ENCODE measurements at places on chromosomes 11 and 22. TPM values are rescaled to one million over a fixed set of nuclear protein-coding genes. Genes with fewer than 3 reads are reported as not detected.

MUS81 gene
- total RNA-seq = 63.7 TPM

MUC5AC gene
- not detected for total RNA-seq

PTPN5 gene
- total RNA-seq = not detected

FOLH1 gene
- total RNA-seq = not detected

BEST1 gene
- total RNA-seq = 2.0 TPM

LDLRAD3 gene
- 15.0 TPM for total RNA-seq

OR8A1 gene
- not detected for total RNA-seq

SMIM35 gene
- total RNA-seq = not detected

GRCh38 chr11:74208507-74208906 is 37.4 kb downstream of the PPME1 start:
- no peak overlapping the region for H3K27ac ChIP-seq
- H3K4me1 ChIP-seq = no peaks in the 10 kb centered on the region
- H3K27me3 ChIP-seq = no peaks in the 10 kb centered on the region
- no peak overlapping the region for H3K4me3 ChIP-seq
- peaks cover 48% of the 10 kb centered on the region for H3K36me3 ChIP-seq
- no peak for DNase-seq

- H3K27ac ChIP-seq = no peak overlapping the region
- no peak for DNase-seq
- H3K27me3 ChIP-seq = no peaks in the 10 kb centered on the region
- H3K4me1 ChIP-seq = peaks cover 2% of the 10 kb centered on the region
These were observed 71.8 kb downstream of the TTC28 start for GRCh38 chr22:28607795-28608194.

GRCh38 chr22:35591714-35592417 is 25.3 kb downstream of the MB start:
- H3K27ac ChIP-seq = no peak overlapping the region
- H3K36me3 ChIP-seq = no peaks in the 10 kb centered on the region

GRCh38 chr22:42291287-42291686 is 20.8 kb upstream of the TCF20 start:
- H3K27ac ChIP-seq = no peak overlapping the region
- DNase-seq = no peak
- no peaks in the 10 kb centered on the region for H3K27me3 ChIP-seq
- H3K36me3 ChIP-seq = no peaks in the 10 kb centered on the region

- H3K27me3 ChIP-seq = peaks cover 76% of the 10 kb centered on the region
- no peak overlapping the region for H3K4me3 ChIP-seq
- no peaks in the 10 kb centered on the region for H3K36me3 ChIP-seq
These were observed 10.9 kb downstream of the LMO2 start for GRCh38 chr11:33880979-33881378.

DNA sequence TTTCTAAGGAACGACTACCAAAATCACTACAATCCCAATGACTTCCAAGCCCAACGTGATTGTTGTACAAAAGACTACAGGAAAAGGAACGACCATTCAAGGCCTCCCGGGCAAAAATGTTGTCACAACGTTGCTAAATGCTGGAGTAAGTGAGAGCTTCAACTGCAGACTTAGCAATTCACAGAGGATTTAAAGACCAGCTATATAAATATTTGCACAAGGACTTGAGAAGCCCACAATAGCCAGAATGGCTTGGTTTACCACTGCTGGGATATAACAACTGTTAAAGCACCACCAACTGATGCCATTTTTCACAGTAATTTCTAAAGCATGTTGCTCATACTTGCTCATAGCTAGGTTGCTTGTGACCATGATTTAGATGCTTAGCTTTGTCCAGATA is 78.3 kb downstream of the EMSY start:
- H3K36me3 ChIP-seq = peaks cover 24% of the 10 kb centered on the region
- no peaks in the 10 kb centered on the region for H3K27me3 ChIP-seq
- peaks cover 21% of the 10 kb centered on the region for H3K4me1 ChIP-seq

DNA sequence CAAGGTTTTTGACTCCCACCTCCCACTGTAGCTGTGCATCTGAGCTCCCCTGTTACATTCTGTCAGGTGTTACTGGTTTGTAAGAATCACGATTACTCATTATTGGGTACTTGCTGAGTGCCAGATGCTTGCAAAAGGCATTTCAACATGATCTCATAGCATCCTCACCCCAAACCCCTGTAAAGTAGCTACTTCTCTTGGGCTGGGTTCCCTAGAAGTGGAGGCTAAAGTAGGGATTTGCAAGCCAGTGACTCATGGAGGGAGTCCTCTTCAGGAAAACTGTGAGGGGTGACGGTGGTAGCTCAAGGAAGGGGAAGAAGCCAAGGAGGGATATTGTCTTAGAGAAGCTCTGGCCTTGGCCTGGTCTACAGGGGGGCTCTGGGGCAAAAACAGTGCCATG is 78.6 kb downstream of the TIMP3 start:
- no peak overlapping the region for H3K27ac ChIP-seq
- DNase-seq = no peak
- peaks cover 32% of the 10 kb centered on the region for H3K27me3 ChIP-seq
- peaks cover 7% of the 10 kb centered on the region for H3K4me1 ChIP-seq
- H3K4me3 ChIP-seq = no peak overlapping the region

- no peak overlapping the region for H3K4me3 ChIP-seq
- H3K27ac ChIP-seq = no peak overlapping the region
- no peak for DNase-seq
- H3K4me1 ChIP-seq = peaks cover 6% of the 10 kb centered on the region
- H3K27me3 ChIP-seq = peaks cover 68% of the 10 kb centered on the region
- no peaks in the 10 kb centered on the region for H3K36me3 ChIP-seq
These were observed 47.9 kb upstream of the SNX19 start for GRCh38 chr11:130964058-130964792.

DNA sequence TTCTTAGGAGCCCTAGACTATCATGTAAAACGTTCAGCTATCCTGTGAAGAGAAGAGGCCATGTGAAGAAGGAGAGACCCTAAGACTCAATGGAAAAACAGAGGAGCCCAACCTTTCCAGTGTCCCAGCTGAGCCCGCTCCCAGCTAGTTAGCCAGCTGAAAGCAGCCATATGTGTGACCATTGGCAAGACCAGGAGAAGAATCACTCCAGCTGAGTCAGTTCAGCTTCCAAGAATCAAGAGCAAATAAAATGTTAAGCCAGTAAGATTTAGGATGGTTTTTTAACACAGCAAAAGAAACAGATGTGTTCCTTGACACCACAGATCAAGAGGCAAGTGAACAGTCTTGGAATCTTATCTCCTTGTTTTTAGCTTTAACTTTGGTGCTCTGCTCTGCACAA is 108.0 kb downstream of the CCDC81 start:
- H3K4me1 ChIP-seq = peaks cover 79% of the 10 kb centered on the region
- no peaks in the 10 kb centered on the region for H3K27me3 ChIP-seq
- DNase-seq = no peak
- H3K27ac ChIP-seq = peak overlapping the region; percentile 95

- H3K36me3 ChIP-seq = no peaks in the 10 kb centered on the region
- peaks cover 9% of the 10 kb centered on the region for H3K4me1 ChIP-seq
- DNase-seq = no peak
- no peaks in the 10 kb centered on the region for H3K27me3 ChIP-seq
- no peak overlapping the region for H3K27ac ChIP-seq
These were observed 454.0 kb upstream of the DDI1 start for GRCh38 chr11:103582351-103582909.

DNA sequence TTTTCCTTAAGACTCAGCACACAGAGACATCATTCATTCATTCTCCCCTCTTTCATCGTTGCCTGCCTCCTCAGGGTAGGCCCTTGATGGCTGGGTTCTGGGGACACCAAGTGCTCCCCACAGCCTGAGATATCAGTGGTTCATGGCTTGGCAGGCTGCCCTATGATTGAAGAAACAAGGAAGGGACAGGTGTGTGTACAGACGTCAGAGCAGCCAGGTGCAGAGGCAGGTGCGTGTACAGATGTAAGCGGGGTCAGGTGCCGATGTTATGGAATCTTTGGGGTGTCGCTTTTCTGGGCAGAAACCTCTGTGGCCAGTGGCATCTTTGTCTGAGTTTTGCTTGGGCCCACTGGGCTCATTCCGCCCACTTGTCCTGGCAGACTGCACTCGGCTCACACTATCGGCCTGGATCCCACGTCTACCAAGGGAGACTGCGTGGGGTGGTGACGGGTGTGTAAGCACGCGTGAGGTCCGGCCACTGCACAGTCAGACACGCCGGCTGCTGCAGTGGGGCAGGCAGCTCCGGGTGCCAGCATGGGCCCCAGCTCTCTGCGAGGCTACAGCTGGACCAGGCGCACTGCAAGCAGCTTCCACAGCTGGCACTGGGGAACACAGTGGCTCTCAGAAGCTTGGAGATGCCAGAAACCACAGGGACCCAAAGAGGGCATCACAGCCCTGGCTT is 20.9 kb upstream of the KIAA0930 start:
- H3K36me3 ChIP-seq = no peaks in the 10 kb centered on the region
- H3K4me1 ChIP-seq = peaks cover 11% of the 10 kb centered on the region
- no peaks in the 10 kb centered on the region for H3K27me3 ChIP-seq
- H3K27ac ChIP-seq = no peak overlapping the region
- H3K4me3 ChIP-seq = no peak overlapping the region

DNA sequence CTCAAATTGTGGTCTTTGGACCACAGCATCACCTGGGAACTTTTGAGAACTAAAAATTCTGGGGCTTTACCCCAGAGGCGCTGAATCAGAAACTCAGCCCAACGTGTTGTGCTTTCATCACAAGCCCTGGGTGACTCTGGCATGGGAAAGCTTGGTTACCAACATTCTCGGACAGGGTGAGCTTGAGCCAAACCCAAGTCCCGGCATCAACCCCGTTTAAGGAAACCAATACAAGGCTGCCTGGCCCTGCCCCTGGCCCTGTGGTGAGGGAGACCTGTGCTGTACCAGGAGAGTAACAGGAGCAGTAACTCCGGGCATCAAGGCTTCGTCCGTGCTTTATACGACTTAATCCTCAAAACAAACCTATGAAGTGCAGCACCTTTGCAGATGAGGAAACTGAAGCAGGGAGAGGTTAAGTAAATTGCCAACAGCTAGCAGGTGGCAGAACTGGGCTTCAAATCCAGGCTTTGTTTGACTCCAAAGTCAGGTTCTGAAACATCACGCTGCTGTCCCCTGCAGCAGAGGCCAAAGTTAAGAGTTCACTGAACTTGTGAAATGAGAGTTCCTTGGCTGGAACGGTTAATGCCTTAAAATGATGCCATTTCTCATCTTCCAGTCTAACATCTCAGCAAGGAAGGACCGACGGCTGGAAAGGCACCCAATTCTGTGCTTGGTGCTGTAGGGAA is 64.1 kb upstream of the BID start:
- DNase-seq = no peak
- no peak overlapping the region for H3K27ac ChIP-seq
- H3K4me3 ChIP-seq = no peak overlapping the region
- H3K36me3 ChIP-seq = peaks cover 4% of the 10 kb centered on the region
- peaks cover 14% of the 10 kb centered on the region for H3K4me1 ChIP-seq

- no peak overlapping the region for H3K4me3 ChIP-seq
- H3K36me3 ChIP-seq = no peaks in the 10 kb centered on the region
- no peak for DNase-seq
These were observed 11.7 kb upstream of the MPEG1 start for GRCh38 chr11:59224351-59224928.

GRCh38 chr11:81026032-81026431 is 1585.2 kb upstream of the TENM4 start:
- no peaks in the 10 kb centered on the region for H3K4me1 ChIP-seq
- no peaks in the 10 kb centered on the region for H3K27me3 ChIP-seq
- no peaks in the 10 kb centered on the region for H3K36me3 ChIP-seq
- no peak overlapping the region for H3K4me3 ChIP-seq

DNA sequence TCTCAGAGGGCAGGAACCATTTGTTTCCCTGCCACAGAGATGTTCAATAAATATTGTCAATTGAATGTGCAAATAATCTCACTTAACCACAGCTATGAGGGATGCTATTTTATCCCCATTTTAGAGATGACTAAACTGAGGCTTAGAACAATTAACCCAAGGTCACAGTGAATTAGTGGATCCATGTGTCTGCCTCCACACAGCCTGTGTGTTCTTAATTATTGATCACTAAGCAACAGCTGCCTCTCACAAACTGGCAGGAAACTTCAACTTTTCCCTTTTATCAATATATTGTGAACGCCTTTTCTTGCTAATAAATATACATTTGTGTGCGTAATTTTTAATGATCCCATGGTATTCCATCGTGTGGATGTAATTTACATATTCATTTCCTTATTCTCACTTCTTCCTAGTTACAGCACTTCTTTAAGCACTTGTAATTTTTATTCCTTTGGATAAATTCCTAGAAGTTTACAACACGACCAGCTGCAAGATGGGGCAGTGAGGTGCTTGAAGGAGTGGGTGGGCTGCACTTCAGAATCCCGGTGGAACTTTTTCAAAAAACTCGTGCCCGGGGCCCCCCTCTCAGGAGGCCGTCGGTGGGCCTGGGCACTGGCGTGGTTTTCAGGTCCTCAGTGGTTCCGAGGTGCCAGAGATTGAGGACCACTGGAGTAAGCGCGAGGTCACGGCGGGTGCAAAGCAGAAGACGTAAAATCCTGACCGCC is 915 bp upstream of the SREBF2 start:
- peaks cover 47% of the 10 kb centered on the region for H3K4me1 ChIP-seq
- peak overlapping the region; percentile 99 for H3K27ac ChIP-seq
- H3K4me3 ChIP-seq = peak overlapping the region; percentile 91
- H3K27me3 ChIP-seq = no peaks in the 10 kb centered on the region

DNA sequence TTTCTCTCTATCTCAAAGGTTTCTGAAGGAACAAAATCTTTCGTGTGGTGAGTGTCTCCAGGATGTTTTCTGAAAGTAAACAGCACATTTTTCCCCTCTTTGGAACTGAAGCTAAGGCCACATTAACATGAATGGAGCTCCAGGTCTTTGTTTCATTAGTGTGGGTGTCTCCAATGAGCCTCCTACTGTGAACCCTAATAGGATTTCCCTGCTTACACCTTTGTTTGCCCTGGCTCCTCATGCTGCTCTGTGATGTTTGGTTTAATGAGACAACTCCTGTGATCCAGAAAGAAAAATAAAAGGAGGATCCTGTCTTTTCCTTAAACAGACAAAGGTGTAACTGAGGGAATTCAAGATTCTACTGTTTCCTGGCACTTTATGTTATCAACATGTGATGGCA is 76.9 kb upstream of the SLC6A5 start:
- no peak overlapping the region for H3K27ac ChIP-seq
- no peaks in the 10 kb centered on the region for H3K36me3 ChIP-seq
- no peak overlapping the region for H3K4me3 ChIP-seq
- no peak for DNase-seq
- peaks cover 16% of the 10 kb centered on the region for H3K27me3 ChIP-seq

DNA sequence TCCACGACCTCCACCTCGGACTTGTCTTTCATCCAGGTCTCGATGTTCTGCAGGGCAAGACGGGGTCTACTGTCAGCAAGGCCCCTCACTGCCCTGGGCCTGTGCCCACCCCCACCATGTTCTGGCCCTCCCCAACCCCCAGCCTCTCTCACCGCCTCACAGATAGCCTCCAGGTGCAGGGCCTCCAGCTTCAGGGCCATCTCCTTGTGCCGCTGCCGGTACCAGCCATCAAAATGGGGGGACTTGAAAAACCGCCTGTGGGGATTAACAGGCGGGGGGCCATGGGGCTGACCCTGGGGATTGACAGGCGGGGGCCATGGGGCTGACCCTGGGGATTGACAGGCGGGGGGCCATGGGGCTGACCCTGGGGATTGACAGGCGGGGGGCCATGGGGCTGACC is 4.9 kb upstream of the PLXNB2 start:
- DNase-seq = no peak
- H3K27me3 ChIP-seq = no peaks in the 10 kb centered on the region
